ENCODE measurements at places on chromosomes 7 and 10.

DNA sequence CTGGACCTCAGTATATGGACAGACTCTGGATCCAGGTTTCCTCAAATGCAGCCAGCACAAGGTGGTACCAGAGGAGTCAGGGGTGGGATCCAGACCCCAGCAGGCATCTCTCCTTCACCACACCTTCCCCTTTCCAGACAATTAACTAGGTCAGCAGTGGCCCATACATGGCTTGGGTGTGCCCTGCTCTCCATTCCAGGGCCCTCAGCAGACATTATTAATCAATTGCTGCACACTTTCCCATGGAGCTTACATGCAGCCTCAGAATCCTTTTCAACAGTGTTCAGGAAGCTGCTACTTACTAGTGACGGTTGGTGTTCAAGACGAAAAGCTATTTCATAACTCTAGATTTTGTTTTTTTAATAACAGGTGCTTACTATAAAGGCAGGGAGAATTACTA, 6.0 kb downstream of the COL13A1 start:
- DNase-seq: no peak

- no peak for DNase-seq
These were observed 62.0 kb downstream of the PAX2 start for GRCh38 chr10:100807241-100807951.

DNA sequence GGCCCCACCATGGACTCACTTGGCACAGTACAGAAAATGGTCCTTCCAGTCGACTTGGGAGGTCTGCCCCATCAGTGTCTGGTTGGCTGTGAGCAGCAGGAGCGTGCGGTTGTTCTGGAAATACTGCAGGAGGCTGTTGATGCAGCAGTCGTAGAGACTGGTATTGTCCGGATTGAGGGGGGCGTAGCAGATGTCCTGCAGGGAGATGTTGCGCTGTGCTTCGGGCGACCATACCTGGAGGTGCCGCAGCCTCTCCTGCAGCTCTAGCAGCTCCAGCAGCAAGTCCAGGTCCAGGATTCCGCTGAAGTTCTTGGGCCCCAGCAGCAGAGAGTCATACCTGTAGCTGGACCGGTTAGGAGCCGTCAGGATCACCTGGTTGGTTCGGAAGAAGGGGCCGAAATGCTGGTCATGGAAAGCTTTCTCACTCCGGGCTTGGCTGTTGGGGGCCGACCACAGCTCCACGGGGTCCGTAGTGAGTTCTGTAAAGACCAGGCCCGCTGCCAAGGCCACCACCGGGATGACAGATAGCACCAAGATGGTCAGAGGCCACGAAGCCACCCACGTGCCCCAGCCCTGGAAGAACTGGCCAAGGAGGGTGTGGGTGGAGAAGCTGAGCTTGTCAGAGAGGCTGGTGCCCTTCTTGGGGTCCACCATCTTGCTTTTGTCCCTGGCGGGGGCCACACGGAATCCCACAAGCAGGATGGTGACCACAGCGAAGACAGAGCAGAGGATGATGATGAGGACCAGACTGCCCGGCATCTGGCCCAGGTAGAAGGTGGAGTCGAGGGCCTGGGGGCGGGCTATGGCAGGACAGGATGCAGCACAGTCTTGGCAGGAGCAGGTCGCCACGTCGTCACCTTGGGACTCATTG, 2.1 kb downstream of the NPC1L1 start:
- DNase-seq: no peak

GRCh38 chr7:17132726-17133125, 165.7 kb upstream of the AHR start:
- DNase-seq: no peak

DNA sequence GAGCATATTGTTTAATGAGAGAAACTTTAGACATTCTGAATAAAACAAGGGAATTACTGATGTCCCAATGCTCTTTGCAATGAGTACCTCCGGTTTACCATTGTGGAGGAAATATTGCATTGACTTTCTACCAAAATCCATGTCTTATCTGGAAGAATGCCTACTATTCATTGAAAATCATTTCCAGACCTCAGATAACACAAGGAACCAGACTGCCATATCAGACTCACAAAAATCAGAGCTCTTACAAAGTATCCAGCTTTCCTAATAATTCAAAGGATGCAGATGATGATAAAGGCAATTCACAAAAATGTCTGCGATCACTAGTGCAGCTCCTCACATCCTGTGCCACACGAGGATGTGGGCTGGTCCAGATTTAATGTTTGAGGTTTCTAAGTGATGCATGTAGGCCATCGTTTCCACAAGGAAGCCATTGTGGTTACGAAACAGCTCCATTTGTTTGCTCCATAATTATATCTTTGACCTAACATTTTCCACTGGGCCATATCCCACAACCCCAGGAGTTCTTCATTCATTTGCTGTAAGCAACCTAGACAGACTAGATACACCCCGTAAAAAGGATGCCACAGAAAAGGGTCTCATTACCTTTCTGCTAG, 831.1 kb upstream of the C7orf33 start:
- DNase-seq: no peak

DNA sequence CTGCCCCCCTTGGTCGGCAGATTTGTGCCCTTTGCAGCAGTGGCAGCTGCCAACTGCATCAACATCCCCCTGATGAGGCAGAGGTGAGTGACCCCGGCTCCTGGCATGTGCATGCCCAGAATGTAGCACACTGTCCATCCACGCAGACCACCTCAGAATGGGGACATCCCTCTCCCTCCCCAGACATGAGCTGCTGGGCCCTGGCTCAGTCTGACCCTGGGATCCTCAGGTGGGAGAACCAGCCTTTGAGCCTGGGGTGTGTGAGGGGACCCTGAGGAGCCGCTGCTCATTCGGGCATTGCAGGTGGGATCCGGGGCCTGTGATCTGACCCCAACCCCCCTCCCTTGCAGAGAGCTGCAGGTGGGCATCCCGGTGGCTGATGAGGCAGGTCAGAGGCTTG, 5.7 kb downstream of the SFXN3 start:
- no peak for DNase-seq

DNA sequence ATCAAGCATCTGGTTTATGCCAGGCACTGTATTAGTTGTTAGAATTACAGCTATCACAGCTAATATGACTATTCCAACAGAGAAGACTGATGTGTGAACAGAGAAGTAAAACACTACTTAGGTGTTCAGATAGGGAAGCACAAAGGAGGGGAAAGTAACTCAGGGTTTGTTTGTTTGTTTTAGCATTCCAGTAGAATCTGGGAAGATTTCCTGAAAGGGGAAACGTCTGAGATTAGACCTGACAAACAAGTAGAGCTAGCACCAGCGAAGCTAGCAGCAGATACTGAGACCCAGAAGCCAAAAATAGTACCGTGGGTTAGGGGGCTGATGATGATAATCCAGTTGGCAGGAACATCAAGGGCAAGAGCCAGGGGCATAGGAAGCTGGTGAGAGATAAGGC, 28.8 kb upstream of the KLHL7 start:
- no peak for DNase-seq

DNA sequence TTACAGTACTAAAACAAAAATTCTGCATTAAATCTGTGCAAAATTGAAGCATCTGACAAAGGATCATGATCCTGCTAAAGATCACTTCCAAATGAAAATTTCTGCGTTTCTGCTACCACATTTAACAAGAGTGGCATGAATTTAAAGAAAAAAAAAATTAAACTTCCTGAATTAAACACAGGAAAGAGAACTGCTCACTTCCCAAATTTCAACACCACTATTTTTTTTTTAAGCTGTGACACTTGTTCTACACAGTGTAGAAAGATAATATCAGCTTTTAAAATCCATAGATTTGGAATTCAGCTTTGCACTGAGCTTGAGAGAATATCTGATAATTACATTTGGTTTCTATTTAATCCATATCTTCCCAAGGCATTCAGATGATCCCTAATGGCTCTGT, 73.6 kb downstream of the EPC1 start:
- DNase-seq: no peak

DNA sequence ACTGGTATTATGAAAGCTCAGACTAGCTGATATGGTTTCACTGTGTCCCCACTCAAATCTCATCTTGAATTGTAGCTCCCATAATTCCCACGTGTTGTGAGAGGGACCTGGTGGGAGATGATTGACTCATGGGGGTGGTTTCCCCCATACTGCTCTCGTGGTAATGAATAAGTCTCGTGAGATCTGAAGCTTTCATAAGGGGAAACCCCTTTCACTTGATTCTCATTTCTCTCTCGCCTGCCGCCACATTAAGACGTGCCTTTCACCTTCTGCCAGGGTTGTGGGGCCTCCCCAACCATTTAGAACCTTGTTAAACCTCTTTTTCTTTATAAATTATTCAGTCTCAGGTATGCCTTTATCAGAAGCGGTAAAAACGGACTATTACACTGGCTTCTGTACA, 40.3 kb downstream of the COL13A1 start:
- no peak for DNase-seq

- no peak for DNase-seq
These were observed 102.8 kb upstream of the ZNF438 start for GRCh38 chr10:31134311-31134952.

DNA sequence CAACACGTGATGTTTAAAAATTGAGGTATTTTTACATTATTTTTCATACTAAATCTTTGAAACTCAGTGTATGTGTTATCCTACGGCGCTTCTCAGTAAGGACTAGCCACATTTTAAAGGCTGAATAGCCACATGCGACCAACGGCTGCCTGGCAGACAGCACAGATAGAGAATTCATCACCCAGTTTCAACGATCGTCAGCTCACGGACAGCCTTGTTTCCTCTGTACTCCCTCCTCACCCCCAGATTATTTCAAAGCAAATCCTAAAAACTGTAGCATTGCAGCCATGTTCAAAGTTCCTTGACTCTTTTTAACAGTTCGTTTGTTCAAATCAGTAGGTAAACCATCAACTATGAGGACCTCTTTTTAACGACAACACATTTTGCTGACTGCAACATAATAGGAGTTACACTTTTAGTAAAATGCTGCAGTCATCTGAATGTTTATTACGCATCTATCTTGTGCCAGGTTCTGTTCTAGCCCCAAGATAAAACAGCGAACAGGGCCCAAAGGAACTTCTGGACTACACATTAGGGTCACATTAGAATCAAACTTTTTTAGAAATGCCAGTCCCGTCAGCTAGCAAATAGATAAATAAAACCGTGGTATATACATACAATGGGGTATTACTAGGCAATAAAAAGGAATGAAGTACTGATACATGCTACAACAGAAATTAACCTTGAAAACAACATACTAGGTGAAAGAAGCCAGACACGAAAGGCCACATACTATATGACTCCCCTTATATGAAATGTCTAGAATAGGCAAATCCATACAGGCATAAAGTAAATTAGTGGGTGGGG, 5.7 kb downstream of the OSBPL3 start:
- no peak for DNase-seq

DNA sequence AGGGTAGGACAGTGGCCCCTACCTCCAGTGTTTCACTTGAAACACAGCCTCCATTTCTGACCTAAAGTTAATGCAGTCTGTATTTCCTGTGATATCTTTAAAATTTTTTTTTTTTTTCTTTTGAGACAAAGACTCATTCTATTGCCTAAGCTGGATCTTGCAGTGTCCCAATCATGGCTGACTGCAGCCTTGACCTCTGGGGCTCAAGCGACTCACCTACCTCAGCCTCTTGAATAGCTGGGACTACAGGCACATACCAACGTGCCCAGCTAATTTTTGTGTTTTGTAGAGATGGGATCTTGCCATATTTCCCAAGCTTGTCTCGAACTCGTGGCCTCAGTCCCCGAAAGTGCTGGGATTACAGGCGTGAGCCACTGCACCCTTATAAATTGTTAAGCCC, 16.7 kb upstream of the MGAM2 start:
- DNase-seq: no peak

GRCh38 chr7:112084520-112084971, 121.7 kb downstream of the DOCK4 start:
- no peak for DNase-seq

DNA sequence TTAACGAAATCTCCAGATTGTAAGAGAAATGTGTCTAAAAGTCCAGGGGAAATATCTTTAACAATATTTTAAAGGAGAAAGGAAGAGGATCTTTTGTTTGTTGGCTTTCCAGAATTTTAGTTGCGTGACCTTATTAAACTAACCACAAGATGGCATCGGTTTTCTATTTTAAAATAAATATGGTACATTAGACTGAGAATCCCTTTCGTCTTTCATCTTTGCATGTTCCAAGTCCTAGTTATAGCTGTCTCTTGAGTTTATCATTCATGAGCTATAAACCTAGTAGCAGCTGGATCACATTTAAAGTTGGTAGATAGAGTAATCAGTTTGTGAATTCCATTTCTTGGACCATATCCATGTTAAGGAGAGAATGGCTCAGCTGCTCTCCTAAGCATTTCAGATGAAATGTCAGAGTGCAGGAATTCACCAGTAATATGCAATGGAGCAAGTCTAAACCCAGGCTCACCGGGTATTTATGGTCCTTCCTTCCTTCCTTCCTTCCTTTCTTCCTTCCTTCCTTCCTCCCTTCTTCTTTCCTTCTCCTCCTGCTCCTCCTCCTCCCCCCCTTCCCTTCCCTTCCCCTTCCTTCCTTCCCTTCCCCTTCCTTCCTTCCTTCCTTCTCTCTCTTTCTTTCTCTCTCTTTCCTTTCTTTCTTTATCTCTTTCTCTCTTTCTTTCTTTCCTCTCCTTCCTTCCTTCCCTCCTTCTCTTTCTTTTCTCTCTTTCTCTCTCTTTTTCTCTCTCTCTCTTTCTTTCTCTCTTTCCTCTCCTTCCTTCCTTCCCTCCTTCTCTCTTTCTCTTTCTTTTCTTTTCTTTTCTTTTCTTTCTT, 57.8 kb upstream of the RAB18 start:
- no peak for DNase-seq

GRCh38 chr10:97197030-97197500, 11.3 kb upstream of the SLIT1 start:
- DNase-seq: no peak

DNA sequence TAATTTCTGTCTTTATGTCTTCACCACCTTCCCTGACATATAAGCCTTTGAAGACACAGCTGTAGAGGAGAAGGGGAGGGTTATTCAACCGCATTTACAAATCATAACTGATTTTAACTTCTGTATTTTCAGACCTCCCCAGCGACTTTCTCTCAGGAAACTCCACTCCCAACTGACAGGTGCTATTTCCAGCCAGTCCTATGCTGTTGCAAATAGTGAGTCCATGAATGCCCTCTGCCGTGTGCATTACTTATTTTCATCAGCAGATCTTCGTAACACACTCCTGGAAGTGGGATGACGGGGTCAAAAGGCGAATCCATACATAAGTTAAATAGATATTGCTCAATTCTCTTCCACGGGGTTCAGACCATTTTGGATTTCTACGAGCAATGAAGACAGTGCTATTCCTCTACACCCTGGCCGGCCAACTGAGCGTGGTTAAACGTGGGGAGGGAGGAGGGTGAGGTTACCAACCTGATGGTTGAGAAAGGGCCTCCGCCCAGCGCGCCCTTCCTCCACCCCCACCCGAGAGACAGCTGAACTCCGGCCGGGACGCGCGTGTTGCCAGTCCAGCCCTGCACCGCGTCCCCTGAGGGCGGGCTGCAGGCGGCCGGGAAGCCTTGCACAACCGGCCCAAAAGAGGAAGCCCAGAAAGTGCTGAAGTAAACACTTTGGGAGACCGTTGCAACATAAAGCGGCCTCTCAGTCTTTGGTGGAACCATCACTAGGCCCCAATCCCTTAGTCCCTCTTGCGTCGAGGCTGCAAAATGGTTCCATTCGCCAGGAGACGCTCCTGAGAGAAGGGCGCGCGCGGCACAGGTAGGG, at the start of gene APBB1IP:
Gene APBB1IP (plus strand): TSS at position 705 of the 825 bp plus-strand sequence. CDS start 53,986 bp downstream, outside the sequence.
- DNase-seq: no peak

- DNase-seq: no peak
These were observed 327.8 kb upstream of the C7orf33 start for GRCh38 chr7:148262721-148263229.

- DNase-seq: no peak
These were observed 44.5 kb downstream of the FAM53B start for GRCh38 chr10:124699471-124700292.
